ENCODE measurements at places on chromosomes 5 and 9.

DNA sequence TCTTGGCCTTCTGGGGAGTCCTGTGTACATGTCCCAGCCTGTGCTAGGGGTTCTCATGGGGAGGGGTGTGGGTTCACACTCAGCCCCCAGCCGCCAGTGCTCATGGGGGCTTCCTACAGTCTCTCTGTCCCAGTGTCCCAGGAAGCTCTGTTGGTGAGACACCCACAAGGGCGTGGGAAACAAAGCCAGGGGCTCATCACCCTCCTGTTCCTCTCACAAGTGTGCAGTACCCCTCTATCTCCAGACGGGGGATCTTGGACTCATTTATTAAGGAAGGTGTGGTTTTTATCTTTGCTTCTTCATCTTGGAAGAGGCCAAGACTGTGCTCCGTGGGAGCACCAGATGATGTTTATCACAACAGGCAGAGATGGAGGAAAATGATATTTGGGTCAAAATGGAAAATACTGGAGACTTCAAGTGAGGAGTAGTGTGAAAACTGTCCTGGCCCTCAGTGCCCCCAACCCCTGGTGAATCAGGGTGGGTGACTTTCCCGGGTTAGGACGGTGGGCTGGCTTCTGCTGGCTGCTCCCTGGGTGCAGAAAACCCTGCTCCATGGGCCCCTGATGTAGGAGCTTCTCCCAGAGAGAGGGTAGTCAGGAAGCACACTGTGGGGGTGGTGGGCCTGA, 15.2 kb downstream of the TMEM171 start:
- H3K4me3 ChIP-seq: no peak overlapping the region
- H3K27me3 ChIP-seq: no peaks in the 10 kb centered on the region
- H3K36me3 ChIP-seq: no peaks in the 10 kb centered on the region
- peaks cover 2% of the 10 kb centered on the region for H3K4me1 ChIP-seq
- no peak overlapping the region for H3K27ac ChIP-seq

- no peaks in the 10 kb centered on the region for H3K4me1 ChIP-seq
- H3K4me3 ChIP-seq: no peak overlapping the region
- no peaks in the 10 kb centered on the region for H3K36me3 ChIP-seq
- DNase-seq: peak; percentile 39
- H3K27me3 ChIP-seq: no peaks in the 10 kb centered on the region
These were observed 135.8 kb downstream of the TRIM36 start for GRCh38 chr5:115033861-115034260.

GRCh38 chr5:173781432-173781815, 106.7 kb upstream of the CPEB4 start:
- H3K27ac ChIP-seq: no peak overlapping the region
- no peaks in the 10 kb centered on the region for H3K27me3 ChIP-seq
- no peak overlapping the region for H3K4me3 ChIP-seq
- H3K36me3 ChIP-seq: no peaks in the 10 kb centered on the region

- no peak overlapping the region for H3K27ac ChIP-seq
- H3K27me3 ChIP-seq: no peaks in the 10 kb centered on the region
- no peak overlapping the region for H3K4me3 ChIP-seq
- H3K36me3 ChIP-seq: no peaks in the 10 kb centered on the region
- no peaks in the 10 kb centered on the region for H3K4me1 ChIP-seq
These were observed 6.8 kb upstream of the SMARCA2 start for GRCh38 chr9:2008372-2008771.

DNA sequence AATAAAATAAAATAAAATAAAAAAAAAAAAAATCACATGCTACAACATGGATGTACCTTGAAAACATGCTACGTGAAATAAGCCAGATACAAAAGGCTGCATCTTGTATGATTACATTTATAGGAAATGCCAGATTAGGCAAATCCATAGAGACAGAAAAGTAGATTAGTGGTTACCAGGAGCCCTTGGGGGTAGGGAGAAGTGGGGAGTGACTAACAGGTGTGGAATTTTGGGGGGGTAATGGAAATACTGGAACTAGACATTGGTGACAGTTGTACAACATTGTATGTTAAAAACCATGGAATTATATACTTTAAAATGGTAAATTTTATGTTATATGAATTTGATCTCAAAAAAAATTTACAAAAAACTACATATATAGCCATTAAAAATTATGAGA, 47.3 kb downstream of the SLC1A1 start:
- H3K27ac ChIP-seq: no peak overlapping the region
- H3K36me3 ChIP-seq: no peaks in the 10 kb centered on the region
- no peaks in the 10 kb centered on the region for H3K4me1 ChIP-seq
- DNase-seq: no peak
- no peaks in the 10 kb centered on the region for H3K27me3 ChIP-seq

- H3K27ac ChIP-seq: no peak overlapping the region
- DNase-seq: no peak
- peaks cover 2% of the 10 kb centered on the region for H3K4me1 ChIP-seq
- H3K4me3 ChIP-seq: no peak overlapping the region
- H3K36me3 ChIP-seq: no peaks in the 10 kb centered on the region
These were observed 1.7 kb upstream of the SPARC start for GRCh38 chr5:151688436-151688835.
